ENCODE measurements at places on chromosomes 5 and 9.

DNA sequence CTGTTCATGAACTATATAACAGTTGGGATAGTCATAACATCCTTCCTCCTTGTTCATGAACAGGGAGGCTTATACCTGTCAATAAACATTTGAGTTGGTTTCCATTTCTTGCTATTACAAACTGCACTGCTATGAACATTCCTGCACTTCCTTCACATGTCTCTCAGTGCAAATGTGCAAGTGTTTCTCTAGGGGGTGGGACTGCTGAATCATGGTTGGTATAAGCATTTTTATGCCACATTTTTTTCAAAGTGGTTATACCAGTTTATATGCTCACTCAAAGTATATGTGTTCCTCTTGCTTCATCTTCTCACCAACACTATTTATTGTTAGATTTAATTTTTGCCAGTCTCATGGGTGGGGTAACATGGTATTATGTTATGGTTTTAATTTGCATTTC, 25.8 kb upstream of the TPD52L3 start:
- ATAC-seq = peak; percentile 42

DNA sequence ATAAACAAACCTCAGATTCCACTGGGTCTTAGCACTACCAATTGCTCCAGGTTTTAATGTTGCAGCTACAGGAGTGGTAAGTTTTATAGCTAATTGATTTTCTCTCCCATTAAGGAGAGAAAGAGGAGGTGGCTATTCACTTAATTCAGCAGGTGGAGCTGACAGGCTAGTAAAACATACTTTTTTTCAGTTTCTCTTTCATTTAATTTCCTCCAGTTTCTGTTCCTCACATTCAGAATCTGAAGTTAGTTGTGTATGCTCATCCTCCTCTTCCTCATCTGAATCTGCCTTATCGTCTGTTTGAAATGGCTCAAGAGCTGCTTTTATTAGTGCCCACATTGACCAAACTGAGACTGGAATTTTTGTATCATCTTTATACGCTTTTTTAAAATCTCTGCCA, 98.0 kb downstream of the PLPPR1 start:
- no peak for ATAC-seq

DNA sequence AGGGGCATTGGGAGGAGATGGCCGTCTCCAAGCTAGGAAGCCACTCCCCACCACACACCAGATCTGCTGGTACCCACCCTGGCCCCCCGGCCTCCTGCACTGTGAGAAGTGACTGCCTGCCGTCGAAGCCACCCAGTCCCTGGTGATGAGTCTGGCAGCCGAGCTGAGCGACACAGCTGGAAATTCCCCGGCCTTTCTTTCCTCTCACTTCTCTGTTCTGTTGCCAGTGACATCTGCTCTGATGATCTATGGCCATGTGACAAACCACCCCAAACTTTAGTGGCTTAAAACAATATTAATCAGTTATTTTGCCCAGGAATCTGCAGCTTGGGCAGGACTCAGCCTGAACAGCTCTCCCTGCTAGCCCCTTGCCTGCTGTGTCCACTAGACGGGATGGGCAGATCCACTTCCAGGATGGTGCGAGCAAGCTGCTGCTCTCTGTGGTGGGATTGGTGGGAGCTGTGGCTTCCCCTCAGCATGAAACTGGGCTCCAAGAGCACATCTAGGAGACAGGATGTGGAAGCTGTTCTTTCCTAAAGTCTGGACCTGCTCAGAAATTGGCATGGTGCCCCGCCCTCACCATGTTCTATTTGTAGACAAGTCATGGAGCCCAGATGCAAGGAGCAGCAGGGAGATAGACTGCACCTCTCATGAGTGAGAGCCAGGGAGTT, 211.2 kb downstream of the GADD45G start:
- no peak for ATAC-seq

DNA sequence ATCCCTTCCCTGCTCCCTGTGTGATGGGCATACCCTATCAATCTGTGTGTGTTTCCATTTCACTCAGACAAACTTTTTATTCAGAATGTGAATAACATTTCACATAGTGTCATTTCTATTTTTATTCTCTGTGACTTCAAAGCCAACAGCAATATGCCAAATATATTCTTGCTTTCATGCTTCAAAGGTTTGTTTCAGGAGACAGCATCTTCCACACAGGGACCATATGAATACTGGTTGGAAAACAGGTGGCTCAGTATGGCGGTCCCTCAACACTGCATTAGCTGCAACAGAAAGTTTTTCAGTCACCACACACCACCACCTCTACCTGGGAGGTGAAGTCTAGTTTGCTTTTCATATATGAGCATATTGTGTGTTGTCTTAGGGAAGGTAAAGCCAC, 111.0 kb upstream of the PTPN3 start:
- no peak for ATAC-seq

DNA sequence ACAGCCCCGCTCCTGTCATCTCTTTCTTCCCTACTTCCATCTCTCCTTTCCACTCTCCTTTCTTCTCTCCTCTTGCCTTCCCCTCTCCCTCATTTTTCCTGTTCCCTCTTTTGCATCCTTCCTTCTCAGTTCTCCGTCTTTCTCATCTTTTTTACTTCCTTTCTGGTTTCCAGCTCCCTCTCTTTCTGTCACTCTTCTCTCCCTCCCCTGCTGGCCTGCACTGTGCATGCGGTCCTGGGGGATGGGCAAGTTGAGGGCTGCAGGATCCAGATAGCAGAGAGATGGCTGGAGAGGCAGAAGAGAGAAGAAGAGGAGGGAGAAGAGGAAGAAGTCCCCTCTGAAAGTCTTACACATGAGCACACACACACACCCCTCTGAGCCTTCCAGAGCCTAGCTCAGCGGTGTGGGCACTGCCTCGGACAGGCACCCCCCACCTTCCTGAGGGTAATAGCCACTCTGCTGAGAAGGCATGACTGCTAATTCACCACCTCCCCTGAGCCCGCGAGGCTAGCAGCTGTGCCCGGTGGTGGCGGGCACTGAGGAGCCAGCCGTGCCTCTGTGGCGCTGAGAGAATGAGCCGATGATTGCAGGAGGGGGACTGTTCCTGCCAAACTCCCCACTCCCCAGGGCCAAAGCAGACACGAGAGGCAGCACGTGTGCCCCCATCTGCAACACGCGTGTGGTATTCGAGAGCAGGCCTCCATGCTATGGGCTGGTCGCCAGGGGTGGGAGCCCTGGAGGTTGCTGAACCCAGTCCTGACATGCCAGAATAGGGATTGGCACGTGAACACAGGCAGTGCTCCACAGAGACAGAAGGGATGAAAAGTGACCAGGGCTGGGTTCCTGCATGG, 3.7 kb upstream of the CAMK2A start:
- ATAC-seq = no peak

GRCh38 chr5:178125253-178125906, 5.4 kb upstream of the RMND5B start:
- ATAC-seq = no peak
